ENCODE measurements at places on chromosomes 5 and 9.

DNA sequence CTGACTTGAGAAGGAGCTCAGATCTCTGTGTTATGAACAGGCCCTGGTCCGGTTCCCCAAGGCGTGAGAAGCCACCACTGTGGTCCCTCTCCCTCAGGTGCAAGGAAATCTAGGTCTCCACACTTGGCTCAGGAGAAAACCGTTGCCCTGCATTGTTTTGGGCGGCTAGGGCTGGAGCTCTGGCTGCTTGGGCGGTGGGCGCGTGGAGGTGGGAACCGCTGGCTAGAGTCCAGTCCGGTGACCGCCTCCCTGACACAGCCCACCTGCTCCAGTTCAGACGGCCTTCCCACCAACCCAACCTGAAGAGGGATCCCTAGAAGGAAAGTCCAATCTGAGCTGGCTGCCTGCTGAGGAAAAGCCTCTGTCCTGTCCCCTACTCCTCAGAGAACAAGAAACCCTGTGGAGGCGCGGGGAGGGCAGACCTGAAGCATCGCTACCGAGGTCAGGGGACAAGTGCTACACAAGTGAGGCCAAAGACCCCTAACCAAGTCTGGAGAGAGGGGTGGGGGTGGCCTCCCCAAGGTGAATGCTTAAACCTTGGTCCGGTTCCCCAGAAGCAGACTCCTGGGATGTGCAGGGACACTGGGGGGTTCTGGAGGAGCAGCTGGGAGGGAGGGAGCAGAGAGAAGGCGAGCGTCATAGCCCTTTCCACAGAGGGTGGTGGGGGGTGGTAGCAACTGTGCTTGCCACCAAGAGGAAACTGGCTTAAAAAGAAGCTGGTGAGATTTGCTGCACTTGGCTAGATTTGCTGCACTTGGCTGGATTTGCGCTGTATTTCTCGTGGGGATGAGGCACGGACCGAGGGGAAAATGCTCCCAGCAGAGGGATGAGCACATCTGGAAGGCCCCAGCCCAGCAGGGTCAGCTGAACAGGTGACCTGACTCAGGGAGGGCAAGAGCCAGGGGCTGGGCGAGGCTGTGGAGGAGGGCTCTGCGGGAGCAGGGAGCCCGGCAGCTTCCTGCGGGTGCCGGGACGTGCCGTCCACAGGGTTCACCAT, 65.2 kb downstream of the RAPGEF1 start:
- no peak for DNase-seq

DNA sequence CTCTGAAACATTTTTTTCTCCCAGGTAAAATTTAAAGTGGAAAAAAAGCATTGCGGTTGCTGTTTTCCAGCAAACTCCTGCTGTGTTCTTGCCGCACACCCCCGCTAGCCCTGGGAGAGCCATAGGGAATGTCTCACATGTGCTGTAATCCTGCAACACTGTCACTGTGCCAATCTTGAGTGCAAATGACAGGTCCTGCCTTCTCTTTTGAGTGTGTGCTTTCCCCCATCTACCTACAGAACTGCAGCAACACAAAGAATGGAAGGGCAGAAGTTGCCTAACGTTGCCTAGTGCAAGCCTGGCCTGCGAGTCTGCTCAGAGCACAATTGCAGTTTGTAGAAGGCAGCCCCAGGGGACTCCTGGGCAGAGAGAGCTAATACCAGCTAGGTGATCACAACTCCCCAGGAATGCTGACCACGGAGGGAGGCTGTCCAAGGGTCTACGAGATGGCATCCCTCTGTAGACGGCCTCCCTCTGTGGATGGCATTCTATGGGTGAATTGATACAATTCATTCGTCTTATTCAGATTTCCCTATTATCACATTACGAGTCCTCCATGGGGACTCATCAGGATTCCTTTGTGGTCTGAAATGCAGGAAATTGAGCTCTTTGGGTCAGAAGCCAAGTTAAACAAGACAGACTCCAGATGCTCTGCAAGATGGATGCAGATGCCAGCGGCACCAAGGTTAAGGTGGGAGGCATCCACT, 172.6 kb upstream of the S1PR3 start:
- DNase-seq, result no peak

GRCh38 chr5:101991486-101991885, 304.6 kb downstream of the SLCO4C1 start:
- no peak for DNase-seq

DNA sequence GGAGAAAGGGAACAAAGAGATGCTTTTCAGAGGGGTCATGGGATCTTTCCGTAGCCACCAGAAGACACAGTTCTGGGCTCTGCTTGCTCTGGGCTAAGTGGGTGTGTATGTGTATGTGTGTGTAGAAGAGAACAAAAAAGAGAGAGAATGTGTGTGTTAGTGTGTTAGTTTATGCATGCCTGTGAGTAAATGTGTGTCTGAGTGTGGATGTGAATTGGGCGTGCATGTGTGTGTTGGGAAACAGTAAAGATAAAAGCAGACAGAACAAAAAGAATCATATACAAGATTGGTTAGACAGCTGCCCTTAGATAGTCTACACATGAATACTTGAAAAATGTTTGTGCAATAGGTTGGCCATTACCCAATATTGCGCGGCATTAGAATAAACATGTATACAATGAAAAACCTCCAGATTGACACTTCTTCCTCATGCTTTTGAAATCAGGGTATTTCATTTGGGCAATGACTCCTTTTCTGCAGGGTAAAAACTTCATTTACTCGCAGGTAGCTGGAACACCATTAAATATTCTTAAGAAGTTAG, 36.5 kb upstream of the HSPA9 start:
- no peak for DNase-seq

GRCh38 chr5:180153991-180154390, 55.0 kb downstream of the RASGEF1C start:
- no peak for DNase-seq

GRCh38 chr5:79811081-79811480, 121.4 kb downstream of the CMYA5 start:
- no peak for DNase-seq

GRCh38 chr5:163310997-163311396, 126.4 kb upstream of the CCNG1 start:
- no peak for DNase-seq

DNA sequence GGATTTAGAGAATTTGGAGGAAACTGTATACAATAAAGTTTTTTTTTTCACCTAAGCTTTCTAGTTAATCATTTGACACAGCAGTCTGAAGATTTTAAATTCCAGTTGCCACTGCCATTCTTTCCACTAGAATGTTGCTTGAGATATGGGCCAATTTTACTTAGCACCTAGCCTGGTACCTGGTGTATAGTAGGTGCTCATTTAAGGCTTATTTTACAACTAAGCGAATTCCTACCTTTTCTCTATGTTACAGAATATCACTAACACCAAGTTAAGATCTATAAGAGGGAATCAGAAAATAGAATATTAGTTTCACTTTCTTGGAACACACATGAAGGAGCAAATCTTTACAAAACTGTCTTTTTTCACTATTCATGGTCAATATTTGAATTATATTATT, 3.2 kb upstream of the DDX4 start:
- no peak for DNase-seq

DNA sequence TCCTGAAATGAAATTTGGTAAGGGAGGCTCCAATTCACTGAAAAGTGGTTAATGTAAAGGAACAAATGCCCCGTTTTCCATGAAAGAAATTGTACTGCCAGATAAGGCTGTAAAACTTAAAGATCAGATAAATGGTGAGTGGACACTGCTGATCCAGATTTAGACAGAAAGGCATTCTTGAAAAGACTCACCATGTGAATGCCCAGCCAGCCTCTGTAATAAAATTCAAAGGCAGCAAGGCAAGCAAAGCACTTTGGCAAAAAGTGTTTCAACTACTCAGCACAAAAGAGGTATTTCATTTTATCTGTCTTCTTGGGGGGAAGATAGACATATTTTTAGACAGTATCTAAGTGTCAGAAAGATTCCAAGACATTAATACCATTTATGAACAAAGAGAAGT, 133.6 kb downstream of the MLLT3 start:
- no peak for DNase-seq

DNA sequence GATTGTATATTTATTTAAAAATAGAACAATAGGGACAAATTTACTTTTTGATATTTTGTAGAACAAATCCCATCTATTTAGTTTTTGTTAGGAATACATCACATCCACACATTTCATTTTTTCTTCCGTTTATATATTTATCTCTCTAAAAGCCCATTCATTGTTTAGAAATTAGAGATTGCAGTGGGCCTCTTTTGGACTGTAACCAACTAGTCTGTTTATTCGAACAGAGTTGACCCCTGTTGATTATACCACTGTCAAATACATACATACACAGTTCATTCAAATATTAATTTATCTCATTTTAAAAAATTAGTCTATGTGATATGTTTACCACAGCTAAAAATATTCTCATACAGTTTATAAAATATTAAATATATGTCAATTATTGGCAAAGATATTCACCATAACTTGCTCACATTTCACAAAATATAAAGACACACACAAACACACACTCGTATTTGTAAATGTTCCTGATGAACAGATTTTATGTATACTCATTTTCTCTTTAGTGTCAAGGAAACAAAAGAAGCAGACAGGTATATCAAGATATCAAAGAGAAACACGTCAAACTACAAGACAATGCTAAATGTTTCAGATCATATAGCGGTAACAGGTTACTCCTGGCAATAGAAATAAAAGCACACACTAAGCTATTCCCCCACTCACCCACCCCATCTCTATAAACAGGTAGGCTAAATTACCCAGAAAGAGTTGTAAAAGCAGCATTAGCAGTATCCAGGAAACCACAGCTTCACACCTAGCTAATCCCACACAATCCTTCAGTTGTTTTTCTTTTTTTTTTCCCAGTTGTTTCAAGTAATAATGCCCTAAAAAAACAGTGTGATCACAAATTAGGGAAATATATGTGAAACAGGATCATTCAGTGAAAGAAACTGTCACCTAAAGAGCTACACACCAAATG, 283.9 kb downstream of the ADAMTS6 start:
- no peak for DNase-seq

- no peak for DNase-seq
These were observed 21.6 kb downstream of the CEMIP2 start for GRCh38 chr9:71746758-71747125.

- no peak for DNase-seq
These were observed 8.8 kb downstream of the MAPK9 start for GRCh38 chr5:180283026-180283615.

GRCh38 chr5:50887889-50888633, 221.6 kb downstream of the PARP8 start:
- no peak for DNase-seq

GRCh38 chr5:1330847-1331831, 13.8 kb downstream of the CLPTM1L start:
- DNase-seq, result no peak

DNA sequence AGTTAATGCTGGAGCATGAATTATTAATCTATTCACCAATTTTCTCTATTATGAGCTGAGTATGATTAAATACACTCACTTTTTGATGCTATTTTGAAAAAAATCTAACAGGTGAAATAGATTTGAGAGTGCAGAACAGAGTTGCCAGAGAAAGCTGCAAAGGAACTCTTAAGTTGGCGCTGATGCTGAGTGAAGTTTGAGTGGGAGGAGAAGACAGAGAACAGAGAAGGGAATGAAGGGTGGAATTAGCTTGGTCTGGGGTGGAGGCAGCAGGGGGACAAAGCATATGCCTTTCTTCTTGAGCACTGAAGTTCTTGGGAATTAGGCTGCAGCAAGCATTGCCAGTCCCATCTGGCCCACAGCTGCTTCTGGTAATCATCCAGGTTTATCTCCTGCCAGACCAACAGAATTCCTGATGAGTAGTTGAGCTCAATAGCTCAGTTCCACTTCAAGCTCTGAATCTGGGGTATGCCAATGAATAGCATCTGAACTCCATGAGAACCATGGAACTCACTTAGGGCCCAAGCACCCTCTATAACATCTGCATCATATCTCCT, 290.1 kb downstream of the HINT1 start:
- DNase-seq, result no peak

DNA sequence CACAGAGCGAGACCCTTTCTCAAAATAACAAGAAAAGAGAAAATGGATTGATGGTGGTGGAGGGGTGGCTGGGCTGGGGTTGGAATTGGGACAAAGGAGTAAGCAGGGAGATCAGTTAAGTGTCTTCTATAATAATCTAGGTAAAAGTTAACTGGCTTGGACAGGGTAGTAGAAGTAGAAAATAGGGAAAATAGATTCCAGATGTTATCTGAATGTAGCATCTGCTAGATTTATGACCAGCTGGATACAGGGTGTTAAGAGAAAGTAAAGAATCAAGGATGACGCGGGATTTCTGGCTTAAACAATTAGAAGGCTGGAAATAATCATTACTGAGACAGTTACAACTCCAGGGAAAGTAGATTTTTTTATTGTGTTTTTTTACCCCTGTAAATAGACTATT, 13.0 kb downstream of the PPP6C start:
- no peak for DNase-seq

DNA sequence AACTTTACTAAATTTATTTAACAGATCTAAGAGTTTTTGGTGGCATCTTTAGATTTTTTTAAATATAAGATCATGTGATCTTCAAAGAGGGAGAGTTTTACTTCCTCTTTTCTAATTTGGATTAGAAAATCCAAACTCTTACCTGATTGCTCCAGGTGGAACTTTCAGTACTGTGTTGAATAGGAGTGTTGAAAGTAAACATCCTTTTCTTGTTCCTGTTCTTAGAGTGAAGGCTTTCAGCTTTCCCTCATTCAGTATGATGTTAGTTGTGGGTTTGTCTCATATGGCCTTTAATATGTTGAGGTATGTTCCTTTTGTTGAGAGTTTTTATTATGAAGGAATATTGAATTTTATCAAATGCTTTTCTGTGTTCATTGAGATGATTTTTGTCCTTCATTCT, 650.0 kb upstream of the SGCD start:
- no peak for DNase-seq

- DNase-seq, result no peak
These were observed 97.6 kb downstream of the CDH10 start for GRCh38 chr5:24547132-24547531.

- peak; percentile 58 for DNase-seq
These were observed at the start of gene PPP2R2B for GRCh38 chr5:146878476-146879172. Gene PPP2R2B, minus strand, starts transcription at chr5:146878757.

DNA sequence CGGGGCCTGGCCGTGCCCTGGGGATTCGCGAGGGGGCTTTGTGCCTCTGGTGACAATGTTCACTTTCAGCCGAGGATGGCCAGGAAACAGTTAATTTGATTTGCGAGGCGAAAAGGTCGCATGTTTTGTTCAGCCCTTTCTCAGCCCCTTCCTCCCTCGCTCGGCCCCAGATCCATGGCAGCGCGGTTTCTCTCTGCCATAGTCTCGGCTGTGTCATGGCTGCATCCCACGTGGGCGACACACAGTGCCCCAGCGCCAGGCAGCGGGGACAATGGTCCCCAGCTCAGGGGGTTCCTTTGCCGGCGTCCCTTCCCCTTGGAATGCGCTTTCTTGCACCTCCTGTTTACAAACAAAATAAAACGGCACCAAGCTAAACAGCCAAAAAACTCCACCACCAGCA, 370.3 kb upstream of the IRX2 start:
- DNase-seq, result no peak

Measured in NCI-H524 (cell line).